GM04503 (cell line): ENCODE measurements at places on chromosomes 11 and 22.

DNA sequence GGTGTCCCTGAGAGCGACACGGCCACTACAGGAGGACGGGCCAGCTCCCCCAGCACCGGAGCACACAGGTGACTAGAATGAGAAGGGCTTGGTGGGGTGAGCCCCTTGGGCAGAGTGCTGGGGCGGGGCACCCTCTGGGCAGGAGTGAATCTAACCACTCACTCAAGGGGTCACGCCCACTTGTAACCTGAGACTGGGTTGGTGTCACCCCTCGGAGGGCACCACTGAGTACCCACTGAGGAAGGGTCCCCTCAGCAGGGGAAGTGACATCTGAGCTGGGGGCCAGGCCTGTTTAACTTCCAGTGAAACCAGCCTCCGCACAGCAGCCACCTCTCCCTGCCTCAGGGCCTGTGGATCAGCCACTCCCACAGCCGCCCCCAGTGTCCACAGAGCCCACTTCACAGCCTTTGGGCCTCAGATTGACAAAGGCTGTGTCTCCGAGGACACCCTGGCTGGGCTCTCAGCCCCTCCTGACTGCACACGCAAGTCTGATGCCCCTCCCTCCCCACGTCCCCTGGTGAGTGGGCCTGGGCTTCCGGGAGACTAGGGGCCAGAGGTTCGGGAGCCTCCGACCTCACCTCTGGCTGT is 5.6 kb downstream of the GATD1 start:
- DNase-seq, result no peak

- DNase-seq, result no peak
Measured at GRCh38 chr11:18907391-18907790, 31.8 kb downstream of the MRGPRX1 start.

GRCh38 chr11:35764417-35764816 is 101.8 kb downstream of the TRIM44 start:
- no peak for DNase-seq

DNA sequence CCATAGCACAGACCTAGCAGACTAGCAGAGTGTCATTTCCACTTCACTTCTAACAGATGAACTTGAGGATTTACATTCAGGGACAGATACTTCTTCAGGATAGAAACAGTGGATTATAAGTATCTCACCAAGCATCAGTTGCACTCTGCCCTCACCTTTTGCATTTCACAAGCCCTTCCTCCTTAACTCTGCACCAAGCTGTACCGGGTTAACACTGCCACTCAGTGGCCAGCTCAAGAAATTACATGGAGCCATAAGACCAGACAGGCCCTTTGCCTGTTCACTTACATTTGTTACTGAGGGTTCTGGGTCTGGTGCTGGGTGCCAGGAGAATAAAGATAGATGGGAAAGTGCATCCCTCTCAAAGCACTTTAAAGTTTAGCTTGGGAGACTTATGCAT is 309.8 kb downstream of the SHANK2 start:
- no peak for DNase-seq

GRCh38 chr11:6737872-6738466 is 33.8 kb downstream of the OR2AG2 start:
- no peak for DNase-seq

DNA sequence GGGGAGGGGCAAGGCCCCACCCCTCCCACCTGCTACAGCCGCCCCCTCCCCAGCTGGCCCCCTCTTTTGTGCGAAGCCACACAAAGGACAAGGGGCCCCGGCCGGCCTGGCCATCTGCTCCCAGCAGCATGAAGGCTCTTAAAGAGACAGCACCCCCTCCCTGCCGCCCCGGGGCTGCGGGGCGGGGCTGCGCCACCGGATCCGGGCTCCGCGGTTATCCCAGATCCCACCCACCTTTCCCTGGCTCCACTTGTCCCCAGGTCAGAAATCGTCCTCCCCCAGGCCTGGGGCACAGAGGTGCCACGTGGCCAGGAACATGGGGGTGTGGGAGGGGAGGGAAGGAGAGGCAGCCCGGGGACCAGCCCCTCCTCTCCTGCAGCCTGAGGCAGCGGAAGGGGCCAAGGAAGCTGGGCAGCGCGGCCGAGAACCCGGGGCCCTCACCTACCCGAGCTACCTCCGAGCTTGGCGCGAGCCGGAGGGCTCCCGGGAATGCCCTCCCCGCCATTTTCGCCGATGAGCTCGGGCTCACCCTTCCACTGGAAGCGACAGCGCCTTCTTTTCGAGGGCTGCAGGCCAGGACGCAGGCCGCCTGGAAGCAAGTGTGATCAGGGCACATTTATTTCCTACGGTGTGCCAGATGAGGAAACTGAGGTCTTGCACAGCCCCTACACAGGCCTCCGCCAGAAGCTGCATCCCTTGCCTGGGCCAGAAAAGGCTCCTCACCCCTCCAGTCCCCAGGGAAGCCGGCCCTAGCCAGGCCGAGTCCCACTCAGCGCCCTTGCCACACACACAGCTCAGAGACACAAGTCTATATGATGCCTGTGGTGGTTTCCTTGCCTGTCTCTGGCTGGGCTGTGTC is 2.5 kb upstream of the RCOR2 start:
- no peak for DNase-seq

DNA sequence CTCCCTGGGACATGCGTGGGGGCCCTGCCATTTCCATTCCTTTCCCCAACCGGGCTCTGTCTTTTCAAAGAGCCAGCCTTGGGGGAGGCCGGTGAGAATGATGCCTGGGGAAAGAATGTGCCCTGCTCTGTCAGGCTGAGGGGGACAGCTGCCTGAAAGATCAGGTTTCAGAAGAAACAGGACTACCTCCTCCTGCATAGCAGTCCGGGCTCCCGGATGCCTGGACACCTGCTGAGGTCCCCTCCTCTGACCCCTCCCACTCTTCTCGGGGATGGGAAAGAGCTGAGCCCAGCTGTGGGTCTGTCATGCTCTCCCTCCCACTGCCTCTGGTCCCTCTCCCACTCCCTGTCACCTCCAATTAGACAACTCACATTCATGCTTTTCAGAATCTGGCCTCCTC is 41.8 kb upstream of the CDON start:
- DNase-seq, result no peak

GRCh38 chr11:102448869-102449224 is 3.7 kb downstream of the TMEM123 start:
- DNase-seq, result no peak

- no peak for DNase-seq
Measured at GRCh38 chr22:30856741-30857502, 111.7 kb downstream of the MORC2 start.

DNA sequence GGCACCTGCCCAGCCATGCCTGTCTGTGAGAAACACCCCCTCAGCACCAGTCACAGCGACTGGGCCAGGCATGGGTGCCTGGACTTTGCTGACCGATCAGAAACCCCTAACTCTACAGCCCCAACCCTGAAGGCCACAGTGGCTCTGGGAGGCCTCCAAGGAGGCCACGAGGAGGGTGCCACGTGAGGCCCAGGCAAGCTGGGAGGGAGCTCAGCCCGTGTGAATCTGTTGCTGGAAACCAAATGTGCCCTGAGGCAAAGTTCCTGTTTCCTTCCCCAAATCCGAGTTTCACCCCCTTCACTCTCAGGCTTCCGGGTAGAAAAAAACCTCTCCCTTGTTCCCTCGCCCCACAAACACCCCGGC is 1.3 kb downstream of the UNC93B1 start:
- DNase-seq, result no peak

GRCh38 chr11:47512701-47513100 is 40.2 kb downstream of the CELF1 start:
- DNase-seq, result no peak

DNA sequence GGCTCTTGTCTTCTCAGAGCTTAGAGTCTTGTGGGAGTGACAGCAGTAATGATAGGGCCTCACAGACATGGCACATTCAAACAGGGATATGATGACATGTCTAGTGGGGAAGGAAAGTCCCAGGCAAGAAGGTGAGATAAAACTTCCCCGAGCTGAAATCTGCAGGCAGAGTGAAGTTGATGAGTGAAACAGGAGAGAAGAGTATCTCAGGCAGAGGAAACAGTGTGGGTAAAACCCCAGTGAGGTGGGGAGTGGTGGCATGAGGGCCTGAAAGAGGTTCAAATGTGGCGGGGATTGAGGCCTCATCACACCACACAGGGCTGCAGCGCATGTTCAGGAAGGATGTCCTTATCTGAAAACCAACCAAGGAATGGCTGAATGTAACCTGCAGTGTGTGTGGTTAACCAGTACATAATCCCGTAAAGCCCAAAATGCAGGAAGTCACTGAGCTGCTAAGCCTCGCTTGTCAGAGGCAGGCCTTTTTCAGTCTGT is 153.8 kb upstream of the E2F8 start:
- DNase-seq, result no peak

- DNase-seq, result no peak
Measured at GRCh38 chr11:64001484-64002420, 15.5 kb downstream of the OTUB1 start.

DNA sequence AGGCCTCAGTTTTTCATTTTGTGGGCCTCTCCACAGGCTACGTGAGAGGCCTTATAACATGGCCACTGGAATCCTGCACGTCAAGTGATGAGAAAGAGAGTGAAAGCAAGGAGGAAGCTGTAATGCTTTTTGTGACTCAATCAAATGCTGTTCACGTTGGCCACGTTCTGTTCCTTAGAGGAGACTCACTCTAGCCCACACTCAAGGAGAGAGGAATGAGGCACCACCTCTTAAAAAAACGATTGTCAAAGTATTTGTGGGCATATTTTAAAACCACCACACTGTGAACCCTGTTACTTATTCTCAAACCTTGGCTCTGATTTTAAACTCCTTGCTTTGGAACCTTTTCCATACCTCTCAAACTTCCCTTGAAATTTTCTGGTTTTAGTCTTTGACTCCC is 705.0 kb downstream of the NELL1 start:
- DNase-seq, result no peak

GRCh38 chr22:25689631-25690030 is 52.4 kb upstream of the MYO18B start:
- no peak for DNase-seq

DNA sequence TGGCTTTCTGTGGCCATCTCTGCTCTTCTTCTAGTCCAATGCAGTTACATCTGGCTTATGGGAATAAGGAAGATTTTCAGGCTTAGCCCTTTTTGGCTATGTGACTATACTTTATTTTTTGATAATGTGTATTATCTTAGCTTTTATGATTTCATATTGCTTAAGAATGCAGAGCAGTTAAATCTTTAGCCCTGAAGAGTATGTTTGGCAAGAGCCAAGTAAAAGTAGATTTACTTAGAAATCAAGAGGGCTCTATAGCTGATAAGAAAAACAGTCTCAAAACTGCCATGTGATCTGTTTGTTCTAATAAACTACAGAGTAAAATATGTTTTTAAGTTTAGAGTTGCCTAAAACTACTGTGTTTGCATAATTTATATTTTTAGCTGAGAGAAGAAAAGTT is 61.2 kb downstream of the RNF169 start:
- no peak for DNase-seq

DNA sequence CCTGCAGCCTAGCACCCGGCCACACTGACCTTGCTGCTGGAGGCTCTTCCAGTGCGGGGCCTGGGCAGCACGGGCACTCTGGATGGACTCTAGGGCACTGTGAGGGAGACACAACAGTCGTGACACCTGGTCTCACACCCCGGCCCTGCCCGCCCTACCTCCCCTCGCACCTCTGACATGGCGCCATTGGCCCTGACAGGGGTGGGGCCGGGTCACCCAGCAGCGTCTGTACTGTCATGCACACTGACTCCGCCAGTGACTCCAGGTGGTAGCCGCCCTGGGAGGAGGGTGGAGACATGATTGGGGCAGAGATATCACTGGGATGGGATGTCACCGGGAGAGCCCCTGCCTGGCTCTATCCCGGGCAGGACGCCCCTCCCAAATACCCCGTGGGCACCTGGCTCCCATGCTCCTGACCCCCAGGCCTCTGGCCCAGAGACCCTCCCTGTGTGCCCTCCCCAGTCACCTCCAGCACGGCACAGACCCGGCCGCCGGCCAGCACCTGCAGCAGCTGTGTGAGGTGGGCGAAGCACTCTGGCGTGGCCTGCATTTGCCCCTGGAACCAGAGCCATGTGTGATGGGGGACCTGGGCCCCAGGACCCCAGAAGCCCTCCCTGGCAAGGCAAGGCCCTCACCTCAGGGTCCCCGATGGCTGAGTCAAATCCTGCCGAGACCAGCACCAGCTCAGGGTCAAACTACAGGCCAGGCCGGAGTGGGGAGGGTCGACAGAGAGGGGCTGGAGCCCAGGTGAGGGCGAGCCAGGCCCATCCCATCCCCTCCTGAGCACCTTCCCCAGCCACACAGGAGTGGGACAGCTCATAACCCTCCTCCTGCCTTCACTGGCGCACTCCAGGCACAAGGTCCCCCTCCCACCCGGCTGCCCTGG is 2.6 kb downstream of the HDAC10 start:
- no peak for DNase-seq

DNA sequence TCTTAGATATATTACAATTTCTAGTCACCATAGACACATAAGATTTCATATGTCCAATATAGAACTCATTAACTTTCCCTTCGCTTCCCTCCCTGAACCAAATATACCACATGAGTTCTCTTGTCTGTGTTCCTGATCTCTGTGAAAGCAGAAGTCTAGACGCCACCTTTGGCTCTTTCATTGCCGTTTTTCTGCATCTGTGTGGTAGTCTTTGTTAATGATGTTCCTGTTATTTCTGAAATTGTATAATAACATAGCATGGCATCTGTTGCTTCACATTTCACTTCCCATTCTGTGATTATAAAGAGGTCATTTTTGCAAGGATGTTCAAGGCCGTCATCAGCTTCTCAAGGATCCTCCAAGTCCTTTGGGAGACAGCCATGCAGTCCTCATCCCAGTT is 58.5 kb downstream of the NCAM1 start:
- DNase-seq, result no peak

DNA sequence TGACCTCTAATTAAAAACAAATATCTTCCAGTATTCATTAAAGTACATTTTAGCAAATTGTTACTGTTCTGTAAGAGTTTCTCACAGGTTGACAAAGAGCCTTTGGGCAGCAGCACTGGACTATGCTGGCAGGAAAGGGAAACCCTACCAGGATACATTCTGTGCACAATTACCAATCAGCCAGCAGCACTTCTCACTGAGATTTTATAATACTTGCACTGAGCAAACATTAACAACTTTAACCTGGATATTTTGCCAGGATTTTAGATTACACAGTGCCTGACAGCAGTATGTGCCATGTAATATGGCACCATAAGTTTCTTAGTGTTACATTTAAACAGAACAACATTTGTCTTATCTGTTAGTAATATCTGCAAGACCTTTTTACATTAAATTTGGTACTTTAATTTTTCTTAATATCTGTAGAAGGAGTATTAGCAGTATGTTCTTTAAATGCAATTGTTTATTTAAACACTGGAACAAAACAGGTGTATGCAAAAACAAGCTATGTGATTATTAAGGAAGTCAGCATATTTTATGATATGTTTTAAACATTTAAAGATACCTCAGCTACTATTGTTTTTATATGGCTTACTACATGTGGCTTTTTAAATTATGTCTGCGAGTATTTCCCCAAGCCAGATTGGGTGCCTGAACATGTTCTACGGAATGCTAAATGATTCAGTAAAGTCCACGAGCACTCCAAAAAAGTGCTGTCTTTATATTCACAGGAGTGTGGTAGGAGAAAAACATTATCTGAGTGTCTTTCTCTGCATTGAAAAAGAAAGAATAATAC is 699.0 kb upstream of the LUZP2 start:
- no peak for DNase-seq

DNA sequence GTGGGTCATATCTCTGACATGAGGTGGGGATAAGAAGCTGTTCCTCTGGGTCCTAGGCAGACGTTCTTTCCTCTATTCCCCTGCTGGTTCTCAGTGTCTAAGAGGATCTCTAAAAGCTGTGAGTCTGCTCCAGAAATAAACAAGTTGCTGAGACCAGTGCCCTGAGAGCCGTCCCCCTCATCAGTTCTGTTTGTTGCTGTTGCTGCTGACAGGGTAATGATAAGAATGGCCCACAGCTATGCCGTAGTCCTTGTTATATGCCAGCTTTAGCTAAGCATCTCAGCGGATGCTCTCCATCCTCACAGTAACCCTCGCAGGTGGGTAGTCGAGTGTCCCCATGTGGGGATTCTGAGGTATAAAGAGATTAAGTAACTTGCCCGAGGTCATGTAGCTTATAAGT is 23.5 kb upstream of the ST14 start:
- DNase-seq, result no peak
